KBM-7 (cell line): ENCODE measurements at places on chromosomes 7 and 10.

GRCh38 chr7:137961200-137962177, 40.4 kb downstream of the CREB3L2 start:
- peak; percentile 67 for DNase-seq

- DNase-seq, result no peak
These were observed 22.4 kb upstream of the DMTF1 start for GRCh38 chr7:87129848-87130247.

DNA sequence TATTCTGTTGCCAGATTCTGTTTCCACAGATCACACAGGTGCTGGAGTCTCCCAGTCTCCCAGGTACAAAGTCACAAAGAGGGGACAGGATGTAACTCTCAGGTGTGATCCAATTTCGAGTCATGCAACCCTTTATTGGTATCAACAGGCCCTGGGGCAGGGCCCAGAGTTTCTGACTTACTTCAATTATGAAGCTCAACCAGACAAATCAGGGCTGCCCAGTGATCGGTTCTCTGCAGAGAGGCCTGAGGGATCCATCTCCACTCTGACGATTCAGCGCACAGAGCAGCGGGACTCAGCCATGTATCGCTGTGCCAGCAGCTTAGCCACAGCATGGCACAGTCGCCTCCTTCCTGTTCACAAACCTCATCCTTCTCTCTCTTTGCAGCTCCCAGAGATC, 237.5 kb upstream of the PRSS1 start:
- DNase-seq, result no peak

GRCh38 chr7:109206196-109206595, 636.5 kb downstream of the DNAJB9 start:
- no peak for DNase-seq

DNA sequence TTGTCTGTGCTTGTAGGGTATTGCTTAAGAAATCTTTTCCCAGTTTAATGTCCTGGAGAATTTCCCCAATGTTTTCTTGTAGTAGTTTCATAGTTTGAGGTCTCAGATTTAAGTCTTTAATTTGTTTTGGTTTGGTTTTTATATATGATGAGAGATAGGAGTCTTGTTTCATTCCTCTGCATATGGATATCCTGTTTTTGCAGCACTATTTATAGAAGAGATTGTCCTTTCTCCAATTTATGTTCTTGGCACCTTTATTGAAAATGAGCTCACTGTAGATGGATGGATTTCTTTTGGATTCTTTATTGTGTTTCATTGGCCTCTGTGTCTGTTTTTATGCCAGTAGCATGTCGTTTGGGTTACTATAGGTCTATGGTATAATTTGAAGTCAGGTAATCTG, 20.2 kb downstream of the ADIRF start:
- no peak for DNase-seq

DNA sequence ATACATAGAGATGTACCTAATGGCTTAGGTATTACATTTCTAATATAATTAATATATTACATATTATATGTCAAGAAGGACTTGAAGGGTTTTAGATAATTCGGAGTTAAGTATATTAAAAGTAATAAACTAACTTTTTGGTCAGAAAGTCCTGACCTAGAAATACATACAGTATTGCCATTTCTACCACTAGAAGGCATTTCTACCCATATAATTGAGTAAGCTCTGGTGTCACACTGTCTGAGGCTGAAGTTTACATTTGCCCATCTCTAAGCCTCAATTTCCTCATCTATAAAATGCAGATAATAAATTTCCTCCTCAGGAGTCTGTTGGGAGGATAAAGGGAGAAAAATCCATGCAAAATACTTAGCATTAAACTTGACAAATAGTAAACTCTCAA, 7.1 kb downstream of the FKBP14 start:
- DNase-seq, result no peak

- DNase-seq, result no peak
These were observed 415.3 kb downstream of the SORCS3 start for GRCh38 chr10:105056413-105056812.
